Common myeloid progenitor, CD34-positive (primary cell): ENCODE measurements at places on chromosomes 3 and 15.

DNA sequence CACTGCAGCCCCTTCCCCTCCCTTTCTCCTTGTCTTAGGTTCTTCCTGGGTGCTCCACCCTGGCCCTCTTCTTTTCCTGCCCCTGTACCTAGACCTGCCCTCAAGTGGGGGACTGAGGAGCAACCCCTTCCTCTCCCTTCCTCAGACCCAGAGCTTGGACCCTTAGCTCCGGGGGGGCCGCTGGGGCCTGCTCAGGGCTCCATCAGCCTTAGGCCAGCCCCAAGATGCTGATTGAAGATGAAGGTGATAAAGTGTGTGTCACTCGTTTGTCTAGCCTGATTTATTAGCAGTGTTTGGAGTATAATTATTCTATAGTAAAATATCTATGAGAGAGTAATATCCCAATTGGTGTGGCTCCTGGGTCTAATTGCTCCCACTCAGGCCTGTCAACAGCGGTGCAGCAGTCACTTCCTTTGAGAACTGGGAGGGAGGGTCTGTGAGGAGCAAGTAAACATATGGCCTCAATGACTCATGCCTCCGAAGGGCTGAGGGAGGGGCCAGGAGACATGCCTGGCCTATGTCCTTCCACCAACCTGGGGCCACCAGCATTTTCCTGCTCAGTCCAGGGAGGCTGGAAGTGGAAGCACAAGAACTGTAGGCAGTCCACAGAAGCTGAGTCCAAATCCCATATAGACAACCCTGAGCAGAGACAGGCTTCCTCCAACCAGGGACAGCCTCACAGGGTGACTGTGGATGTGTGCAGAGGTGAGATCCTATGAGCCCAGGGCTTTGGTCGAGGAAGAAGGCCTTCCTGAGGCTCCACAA lies 123.2 kb downstream of the DNAJB8 start:
- DNase-seq = peak; percentile 40

DNA sequence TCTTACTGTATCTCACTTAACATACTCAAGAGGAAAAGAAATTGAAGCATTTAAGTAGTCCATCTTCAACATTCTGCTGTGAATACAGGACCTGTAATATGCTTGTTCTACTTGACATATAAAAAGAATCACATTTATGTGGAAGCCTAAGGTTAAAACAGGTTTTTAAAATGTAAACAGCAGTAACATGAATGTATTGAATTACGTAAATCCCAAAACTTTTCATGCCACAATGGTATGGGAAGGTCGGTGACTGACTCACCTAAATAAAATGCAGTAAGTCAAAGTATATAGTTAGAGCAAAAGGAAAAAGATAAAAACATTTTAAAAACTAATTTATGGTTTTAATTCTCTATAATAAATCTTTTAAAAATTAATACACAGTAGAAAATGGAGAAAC lies 115.7 kb upstream of the TJP1 start:
- DNase-seq = no peak

GRCh38 chr15:32652178-32652577 lies 10.7 kb downstream of the SCG5 start:
- no peak for DNase-seq

DNA sequence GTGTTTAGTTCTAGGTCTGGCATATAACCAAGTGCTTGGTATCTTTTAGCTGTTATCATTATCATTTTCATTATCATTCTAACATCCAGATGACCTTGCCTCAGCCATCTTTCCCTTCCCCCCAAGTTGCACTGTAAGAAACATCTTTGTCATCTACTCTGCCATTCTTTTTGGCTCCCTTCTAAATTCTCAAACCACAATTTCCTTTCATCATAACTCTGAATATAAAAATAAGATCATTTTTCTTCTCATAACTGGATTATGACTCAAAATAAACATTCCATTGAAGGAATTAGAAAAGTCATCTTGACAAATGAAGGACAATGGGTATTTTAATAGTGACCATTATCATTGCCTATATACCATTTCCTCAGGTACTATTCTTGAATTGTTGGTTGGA lies 786.2 kb downstream of the AGBL1 start:
- DNase-seq = no peak

- no peak for DNase-seq
Observed at GRCh38 chr15:38896647-38897046, 332.0 kb upstream of the RASGRP1 start.

DNA sequence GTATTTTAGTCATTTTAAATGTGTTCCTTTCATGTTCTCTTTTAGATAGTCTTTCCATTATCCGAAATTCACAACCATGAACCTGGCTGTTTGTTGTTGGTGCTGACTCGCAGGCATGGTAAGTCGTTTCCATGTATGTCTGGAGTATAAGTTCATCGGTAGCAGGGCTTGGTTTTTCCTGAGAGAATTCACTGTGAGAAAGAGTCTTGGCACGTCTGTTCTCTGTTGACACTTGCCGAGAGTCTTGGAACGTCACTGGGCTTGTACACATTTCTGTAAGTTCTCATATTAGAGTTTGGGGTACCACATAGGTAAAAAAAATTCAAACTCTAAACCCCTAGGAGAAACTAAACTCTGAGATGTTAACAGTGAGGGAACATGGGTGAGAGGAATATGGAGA lies 29.4 kb upstream of the EIF4A2 start:
- no peak for DNase-seq

GRCh38 chr3:113719758-113720157 lies 23.3 kb upstream of the USF3 start:
- no peak for DNase-seq

DNA sequence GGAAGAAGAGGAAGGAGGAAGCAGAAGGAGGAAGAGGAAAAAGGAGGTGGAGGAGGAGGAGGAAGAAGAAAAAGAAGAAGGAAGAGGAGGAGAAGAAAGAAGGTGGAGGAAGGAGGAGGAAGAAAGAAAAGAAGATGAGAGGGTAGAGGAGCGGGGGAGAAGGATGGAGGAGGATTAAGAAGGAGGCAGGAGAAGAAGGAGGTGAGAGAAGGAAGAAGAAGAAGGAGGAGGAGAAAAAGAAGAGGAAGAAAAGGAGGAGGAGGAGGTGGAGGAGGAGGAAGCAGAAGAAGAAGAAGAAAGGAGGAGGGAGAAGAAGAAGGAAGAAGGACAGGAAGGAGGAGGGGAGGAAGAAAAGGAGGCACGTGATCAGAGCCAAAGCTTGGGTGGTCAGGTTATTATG lies 37.3 kb upstream of the PRTG start:
- no peak for DNase-seq

GRCh38 chr15:92848852-92849598 lies 51.1 kb upstream of the CHD2 start:
- DNase-seq = peak; percentile 50

GRCh38 chr3:65146179-65146578 lies 458.4 kb upstream of the ADAMTS9 start:
- no peak for DNase-seq

DNA sequence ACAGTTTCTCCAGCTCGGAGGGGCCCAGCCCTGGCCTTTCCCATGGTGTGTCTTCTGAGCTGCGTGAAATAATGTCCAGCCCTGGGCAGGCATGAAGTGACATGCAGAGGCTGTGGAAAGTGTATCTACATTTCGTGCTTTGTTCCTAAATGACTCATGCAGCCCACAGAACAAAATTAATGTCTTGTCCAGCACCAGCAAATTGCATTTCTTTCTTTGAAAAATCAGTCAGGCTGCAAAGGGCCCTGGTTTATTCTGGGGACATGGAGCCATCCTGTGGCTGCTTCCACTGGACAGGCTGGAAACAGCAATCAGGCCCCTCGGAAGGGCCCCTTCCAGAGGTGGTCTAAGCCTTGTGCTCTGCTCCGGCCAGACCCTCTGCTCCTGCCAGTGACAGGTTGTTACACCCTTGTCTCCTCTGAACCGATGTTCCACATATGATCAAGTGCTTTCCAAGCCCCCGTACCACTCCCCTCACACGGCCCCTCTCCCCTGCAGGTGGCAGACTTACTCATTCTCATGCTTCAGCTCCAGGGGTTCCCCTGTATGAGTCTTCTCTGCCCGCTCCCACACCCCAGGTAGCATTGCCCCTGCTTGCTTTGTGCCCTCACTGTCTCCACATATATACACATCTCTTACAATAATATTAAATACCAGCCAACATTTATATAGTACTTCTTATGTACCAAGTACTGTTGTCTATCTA lies 33.7 kb downstream of the CRYGS start:
- no peak for DNase-seq

- DNase-seq = no peak
Observed at GRCh38 chr3:175312791-175313190, 453.7 kb downstream of the NAALADL2 start.

DNA sequence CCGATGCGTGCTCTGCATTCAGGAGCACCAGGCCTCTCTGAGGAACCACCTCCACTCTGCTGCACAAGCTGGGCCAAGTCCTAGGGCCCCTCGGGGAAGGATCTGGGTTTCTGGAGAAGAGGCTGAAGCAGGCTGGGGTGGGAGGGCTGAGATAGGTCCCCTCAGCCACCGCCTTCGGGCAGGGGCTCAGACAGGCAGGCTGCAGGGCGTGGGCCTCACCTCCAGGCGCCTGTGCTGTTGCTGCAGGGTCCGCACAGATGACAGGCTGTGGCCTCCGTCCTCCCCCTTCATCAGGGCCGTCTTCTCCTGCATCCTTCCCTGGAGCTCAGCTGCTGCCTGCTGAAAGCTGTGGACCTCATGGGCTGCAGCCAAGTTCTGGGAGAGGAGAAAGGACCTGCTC lies 15.2 kb downstream of the PLA2G4B start:
- no peak for DNase-seq

DNA sequence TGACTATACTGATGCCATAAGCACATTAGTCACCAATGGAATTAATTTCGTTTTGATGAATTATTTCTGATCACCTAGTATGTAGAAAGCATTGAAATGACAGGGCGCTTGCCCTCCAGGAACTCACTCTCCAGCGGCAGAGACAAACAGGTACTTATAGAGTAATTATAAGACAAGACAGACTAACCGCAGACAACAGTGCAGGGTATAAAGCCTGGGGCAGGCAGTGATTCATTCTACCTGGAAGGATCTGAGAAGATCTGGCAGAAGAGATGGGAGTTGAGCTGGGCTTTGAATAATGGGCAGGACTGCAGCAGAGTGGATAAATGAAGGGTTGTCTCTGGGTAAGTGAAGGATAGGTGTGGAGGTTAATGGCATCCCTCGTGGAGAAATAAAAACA lies 331.8 kb downstream of the FGF12 start:
- DNase-seq = no peak

GRCh38 chr3:243356-243725 lies 46.8 kb downstream of the CHL1 start:
- DNase-seq = no peak

DNA sequence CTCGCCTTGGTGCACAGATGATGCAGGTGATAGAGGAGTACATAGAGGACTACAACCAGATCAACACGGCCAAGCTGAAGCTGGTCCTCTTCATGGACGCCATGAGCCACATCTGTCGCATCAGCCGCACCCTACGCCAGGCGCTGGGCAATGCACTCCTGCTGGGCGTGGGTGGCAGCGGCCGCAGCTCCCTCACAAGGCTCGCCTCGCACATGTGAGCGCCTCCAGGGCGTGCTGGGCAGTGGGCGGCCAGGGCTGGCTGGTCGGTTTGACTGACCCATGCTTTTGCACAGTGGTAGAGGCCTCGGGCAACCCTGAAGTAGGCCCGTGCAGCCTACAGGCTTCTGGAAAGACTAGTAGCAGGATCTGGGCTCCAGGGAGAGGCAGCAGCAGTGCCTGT lies 63.3 kb downstream of the SEMA3G start:
- DNase-seq = no peak

DNA sequence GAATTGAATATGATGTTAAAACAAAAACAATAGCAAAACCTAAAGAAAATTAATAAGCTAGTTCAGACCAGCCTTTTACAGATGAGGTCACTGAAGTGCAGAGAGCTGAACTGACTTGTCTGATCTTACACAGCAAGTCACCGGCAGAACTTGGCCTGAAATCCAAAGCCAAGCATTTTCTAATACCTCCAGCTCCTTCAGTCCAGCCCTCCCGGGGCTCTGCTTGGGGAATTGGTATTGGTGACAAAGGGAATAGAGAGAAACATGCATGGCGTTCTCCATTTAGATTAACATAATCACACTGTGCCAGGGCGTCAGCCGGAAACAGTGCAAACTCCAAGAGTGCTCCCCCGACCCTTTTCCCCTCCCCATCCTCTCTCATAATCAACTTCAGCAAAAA lies 14.1 kb upstream of the ZSCAN2 start:
- DNase-seq = no peak

DNA sequence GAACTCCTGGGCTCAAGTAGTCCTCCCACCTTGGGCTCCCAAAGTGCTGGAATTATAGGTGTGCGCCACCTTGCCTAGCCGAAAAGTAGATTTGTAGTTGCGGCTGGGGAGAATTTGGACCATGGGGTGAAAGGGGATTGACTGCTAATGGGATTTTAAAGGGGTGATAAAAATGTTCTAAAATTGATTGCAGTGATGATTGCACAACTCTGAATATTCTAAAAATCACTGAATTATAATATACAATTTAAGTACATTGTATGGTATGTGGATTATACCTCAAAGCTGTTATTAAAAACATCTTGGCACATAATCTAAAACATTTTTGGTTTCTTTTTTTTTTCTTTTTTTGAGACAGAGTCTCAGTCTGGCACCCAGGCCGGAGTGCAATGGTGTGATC lies 3.9 kb downstream of the PRC1 start:
- no peak for DNase-seq

- DNase-seq = no peak
Observed at GRCh38 chr15:28954466-28955159, 68.8 kb downstream of the APBA2 start.

DNA sequence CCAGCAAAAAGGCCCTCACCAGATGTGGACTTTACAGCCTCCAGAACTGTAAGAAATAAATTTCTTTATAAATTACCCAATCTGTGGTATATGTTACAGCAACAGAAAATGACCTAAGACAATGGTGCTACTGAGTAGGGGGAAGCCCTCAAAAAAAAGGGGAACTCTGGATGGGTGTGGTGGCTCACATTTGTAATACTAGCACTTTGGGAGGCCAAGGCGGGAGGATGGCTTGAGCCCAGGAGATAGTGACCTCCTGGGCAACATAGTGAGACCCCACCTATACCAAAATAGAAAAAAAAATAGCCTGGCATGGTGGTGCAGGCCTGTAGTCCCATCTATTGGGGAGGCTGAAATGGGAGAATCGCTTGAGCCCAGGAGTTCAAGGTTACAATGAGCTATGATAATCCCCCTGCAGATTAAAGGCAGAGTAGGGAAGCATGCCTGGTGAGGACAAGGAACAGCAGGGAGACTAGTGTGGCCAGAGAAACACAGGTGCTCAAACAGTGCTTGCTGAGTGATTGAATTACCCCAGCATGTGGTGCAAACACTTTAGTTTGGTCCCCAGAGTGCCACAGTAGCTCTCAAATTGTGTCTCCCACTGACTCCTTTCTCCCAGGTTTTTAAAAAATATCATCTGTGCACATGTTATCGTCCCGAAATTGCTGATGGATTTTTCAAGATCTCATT lies 13.9 kb upstream of the USP3 start:
- peak; percentile 68 for DNase-seq
